Urinary bladder (tissue), 4 donors: ENCODE measurements at places on chromosomes 1 and 21. TPM values are rescaled to one million over a fixed set of nuclear protein-coding genes. Genes with fewer than 3 reads are reported as not detected.

- DNase-seq: no peak
Observed at GRCh38 chr1:119245881-119246280, 105.4 kb upstream of the WARS2 start.

Gene ADAM30
- not detected for total RNA-seq

Gene OR6N1
- total RNA-seq: not detected

GRCh38 chr1:46444466-46444865, 45.2 kb upstream of the DMBX1 start:
- no peak for DNase-seq

Gene PCSK9
- 2.9 TPM for total RNA-seq

Gene NBPF19
- 42.7 TPM for total RNA-seq

Gene FAM163A
- total RNA-seq: 0.53 TPM

- DNase-seq: no peak
Observed at GRCh38 chr1:54845772-54846171, 41.2 kb downstream of the DHCR24 start.

DNA sequence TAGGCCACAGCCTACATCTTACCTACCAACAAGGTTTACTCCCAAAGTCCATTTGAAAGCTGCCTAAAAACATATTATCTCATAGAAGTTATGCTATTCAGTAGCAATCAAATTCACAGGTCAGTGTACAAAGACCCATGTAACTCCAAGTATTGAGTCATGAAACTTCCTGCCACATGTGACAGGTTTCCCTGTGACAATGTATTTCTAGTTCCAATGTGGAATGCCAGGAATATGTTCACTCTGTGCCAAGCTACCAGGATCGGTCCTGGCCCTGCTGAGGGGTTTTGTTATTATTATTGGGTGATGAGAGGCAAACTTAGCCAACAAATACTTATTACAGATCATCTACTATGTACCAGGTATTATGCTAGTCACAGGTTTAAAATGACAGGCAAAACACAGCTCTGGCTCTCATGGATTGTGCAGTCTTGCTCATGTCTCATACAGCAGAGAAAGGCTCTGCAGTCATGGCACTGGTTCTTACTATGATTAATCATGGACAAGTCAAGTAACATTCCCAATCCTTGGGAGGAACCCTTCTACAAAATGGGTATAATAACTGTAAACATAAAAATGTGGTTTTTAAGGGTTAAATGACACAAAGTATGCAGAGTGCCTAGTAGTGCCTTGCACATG, 22.5 kb downstream of the DPH5 start:
- no peak for DNase-seq

Gene LINGO4
- 0.16 TPM for total RNA-seq

GRCh38 chr1:230226007-230226800, 159.2 kb downstream of the GALNT2 start:
- DNase-seq: no peak

DNA sequence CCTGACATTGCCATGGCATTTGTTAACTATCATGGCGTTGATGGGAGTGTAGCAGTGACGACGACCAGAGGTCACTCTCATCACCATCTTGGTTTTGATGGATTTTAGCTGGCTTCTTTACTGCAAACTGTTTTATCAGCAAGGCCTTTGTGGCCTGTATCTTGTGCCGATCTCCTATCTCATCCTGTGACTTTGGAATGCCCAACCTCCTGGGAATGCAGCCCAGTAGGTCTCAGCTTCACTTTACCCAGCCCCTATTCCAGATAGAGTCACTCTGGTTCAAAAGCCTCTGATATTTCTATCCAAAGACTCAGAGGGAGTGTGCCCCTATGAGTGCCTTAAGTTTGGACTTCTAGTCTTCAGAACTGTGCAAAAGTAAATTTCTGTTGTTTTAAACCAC, 130.1 kb downstream of the ADAMTS1 start:
- DNase-seq: no peak

Gene C1orf116
- total RNA-seq: 6.2 TPM

Gene PLEKHA6
- total RNA-seq: 15.1 TPM

DNA sequence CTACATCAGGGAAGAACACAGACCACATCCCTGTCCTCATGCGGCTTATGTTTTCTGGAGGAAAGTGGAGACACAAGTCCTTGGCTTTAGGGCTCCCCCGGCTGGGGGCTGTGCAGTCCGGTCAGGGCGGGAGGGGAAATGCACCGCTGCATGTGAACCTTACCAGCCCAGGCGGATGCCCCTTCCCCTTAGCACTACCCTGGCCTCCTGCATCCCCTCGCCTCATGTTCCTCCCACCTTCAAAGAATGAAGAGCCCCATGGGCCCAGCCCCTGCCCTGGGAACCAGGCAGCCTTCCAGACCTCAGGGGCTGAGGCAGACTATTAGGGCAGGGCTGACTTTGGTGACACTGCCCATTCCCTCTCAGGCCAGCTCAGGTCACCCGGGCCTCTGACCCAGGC, 45.5 kb downstream of the TNNT2 start:
- no peak for DNase-seq

- no peak for DNase-seq
Observed at GRCh38 chr1:15160626-15161025, 7.1 kb downstream of the TMEM51 start.

GRCh38 chr1:98991127-98992012, 13.3 kb downstream of the PLPPR5 start:
- DNase-seq: no peak

- DNase-seq: no peak
Observed at GRCh38 chr1:186164773-186165172, 210.3 kb downstream of the TPR start.

- DNase-seq: no peak
Observed at GRCh38 chr1:119079881-119080280, 60.6 kb downstream of the WARS2 start.

Gene BEND5
- total RNA-seq: 10.3 TPM

- no peak for DNase-seq
Observed at GRCh38 chr1:165138960-165139359, 217.6 kb downstream of the LMX1A start.
